Fibroblast of skin of scalp (primary cell): ENCODE measurements at places on chromosomes 1 and 21.
A peak's percentile ranks its signal among the peaks of the same experiment; 100 is the strongest.

GRCh38 chr21:16216288-16216962 is 486.6 kb downstream of the USP25 start:
- DNase-seq = no peak

DNA sequence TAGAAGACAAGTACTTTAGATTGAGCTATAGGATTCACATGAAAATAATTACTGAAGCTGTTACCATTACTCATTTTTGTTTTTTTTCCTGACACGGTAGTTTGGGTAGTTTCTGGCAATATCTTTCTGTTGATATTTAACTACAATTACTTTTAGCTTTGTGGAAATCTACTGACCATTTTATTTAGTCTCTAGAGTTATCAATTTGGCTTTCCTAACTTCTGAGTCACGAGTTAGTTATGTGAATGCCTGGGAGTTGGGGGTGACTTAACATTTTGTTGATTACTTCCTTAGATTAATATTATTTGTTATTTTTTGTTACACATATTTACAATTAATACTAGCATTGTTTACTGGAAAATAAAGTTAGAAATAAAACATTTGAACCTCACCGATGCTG is 160.6 kb downstream of the HMCN1 start:
- peak; percentile 47 for DNase-seq

DNA sequence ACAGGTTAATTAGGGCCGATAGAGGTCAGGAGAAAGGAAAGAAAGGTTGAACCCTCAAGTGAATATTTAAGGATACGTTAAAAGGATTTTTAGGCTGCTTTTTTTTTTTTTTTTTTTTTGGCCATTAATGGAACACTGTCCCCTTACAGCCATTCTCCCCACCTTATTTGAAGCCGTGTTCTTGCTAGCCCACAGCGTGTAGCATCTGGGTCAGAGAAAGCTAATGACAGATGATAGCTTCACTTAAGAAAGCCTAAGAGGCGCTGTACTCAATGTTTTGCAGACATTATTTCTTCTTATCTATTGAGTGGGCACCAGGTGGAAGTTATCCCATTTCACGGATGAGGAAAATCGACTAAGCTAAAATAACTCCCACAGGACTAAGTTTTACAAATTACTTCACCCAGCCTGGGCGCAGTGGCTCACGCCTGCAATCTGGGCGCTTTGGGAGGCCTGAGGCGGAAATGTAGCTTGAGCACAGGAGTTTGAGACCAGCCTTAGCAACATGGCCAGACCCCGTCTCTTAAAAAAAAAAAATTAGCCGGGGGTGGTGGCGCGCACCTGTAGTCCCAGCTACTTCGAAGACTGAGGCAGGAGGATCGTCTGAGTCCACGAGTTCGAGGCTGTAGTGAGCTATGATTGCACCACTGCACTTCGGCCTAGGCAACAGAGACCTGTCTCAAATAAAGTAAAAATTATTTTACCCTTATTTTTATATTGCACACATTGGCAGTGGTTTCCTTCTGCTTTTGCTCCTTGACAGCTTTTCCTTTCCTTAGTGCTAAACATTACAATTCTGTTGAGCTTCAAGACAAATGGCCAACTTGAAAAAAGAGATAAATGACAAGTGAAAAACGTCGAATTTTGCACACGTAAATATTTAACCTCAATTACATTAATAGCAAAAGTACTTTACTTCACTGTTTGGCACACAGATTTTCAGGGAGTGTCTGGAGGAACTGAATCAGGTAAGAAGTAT is 1.1 kb upstream of the PHTF1 start:
- DNase-seq = no peak

- DNase-seq = peak; percentile 96
Measured at GRCh38 chr1:68173936-68174737, 58.2 kb downstream of the WLS start.

DNA sequence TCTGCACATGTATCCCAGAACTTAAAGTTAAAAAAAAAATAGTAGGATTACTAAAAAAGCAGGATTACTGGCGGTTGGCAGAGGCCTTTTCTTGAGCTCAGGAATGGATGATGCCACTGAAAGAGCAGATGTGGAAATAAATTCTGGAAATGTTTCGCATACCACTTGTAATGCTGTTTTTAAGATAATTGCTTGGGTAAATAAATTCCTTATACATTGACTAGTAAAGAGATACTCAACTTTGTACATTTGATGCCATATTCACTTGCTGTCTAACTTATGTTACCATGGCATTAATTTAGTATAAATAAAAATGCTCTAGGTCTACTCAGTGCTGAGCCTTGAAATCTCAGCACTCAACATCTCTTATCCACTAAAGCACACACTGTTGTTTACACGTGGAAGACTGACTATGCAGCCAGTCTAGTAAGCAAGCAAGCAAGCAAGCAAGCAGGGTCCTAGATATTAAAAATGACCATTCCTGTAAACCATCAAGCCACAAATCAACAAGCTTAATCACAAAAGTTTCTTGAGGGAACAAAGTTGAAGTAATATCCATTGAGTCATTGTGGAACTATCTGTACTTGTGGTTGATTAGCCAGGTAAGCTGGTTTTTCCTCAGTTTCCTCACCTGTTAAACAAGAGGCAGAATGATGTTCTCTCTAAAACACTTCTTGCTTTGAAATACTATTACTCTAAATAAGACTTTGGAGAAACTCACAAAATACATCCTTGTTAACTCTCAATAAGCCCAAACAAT is 1.7 kb upstream of the RASAL2 start:
- DNase-seq = peak; percentile 91

DNA sequence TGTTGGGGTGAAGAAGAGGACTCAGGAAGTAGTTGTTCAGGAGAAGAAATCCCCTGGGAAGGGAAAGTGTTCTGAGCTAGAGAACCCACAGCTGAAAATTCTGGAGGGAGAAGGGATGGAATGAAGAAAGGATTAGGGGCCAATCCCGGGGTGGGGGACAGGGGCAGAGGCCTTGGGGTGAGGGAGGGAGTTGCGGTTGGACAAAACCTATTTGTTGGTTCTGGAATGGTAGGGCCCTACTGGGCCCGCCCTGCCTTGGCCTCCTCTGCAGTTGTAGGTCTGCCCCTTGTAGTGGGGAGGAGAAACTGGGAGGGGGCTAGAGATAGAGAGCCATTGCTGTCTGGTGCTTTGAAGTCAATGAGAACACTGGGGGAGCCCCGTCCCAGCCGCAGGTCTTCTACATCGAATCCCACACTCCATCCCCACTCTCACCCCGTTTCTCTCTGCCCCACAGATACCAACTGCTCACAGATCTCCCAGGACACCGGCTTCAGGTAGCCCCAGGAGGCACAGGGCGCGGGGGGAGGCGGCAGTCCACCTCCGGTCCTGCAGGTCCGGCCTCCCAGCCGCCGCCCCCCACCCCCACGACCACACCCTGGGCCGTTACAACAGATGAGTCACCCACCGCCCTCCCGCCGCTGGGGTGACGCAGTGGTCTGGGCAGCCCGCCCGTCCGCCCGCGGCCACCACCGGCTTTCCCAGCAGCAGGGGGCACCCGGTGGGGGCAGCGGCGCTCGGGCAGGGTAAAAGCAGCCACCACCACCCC is 1.1 kb downstream of the TAGLN2 start:
- peak; percentile 94 for DNase-seq

DNA sequence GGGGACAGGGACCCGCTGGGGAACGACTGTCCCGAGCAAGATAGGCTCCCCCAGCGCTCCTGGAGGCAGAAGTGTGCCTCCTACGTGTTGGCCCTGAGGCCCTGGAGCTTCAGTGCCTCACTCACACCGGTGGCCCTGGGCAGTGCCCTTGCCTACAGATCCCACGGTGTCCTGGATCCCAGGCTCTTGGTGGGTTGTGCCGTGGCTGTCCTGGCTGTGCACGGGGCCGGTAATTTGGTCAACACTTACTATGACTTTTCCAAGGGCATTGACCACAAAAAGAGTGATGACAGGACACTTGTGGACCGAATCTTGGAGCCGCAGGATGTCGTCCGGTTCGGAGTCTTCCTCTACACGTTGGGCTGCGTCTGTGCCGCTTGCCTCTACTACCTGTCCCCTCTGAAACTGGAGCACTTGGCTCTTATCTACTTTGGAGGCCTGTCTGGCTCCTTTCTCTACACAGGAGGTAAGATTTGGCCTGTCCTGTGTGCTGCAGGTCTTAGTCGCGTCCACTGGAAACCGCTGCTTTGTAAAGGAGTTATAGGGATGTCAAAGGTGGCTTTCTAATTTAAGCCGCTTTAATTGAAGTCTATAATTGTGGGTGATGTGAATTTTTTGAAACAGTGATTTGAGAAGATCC is 717 bp downstream of the UBIAD1 start:
- no peak for DNase-seq

DNA sequence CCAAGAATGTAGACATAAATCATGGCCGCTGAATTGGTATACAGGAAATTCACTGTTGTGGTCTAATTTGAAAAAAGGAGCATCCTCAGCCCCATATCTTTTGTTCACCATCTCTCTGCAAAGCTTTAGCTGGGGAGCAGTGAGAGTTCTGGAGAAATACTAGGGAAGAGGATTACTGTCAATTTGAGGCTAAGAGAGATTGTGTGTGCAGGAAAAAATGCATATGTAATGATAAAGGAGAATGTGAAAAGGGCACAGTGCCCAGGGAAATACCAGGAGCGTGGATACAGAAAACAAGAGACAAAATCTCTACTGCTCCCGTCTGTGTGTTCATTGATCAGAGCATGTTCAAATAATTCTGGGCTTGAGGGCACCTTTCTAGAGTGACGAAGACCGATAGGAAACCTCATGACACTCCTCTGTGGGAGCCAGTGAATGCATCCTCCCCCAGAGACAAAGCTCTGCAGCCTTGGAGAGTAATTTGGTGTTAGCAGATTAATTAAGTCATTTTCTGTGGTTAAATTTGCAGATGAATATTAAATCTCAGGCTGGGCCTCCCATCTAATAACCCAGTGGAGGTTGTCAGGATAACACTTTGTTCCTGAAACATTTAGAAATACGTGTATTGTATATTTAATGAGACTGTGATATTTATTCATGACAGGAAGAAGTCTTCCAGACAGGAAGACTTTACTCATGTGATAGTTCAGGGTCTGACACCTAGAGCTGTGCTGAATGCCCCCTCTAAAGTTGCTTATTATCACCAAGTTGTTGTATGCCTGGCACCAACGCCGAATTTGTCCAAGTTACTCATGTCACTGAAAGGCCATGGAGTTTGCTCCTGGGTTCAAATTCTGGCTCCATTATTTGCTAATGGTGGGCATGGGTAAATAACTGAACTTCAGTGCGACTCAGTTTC is 287.3 kb upstream of the SGIP1 start:
- peak; percentile 38 for DNase-seq

- no peak for DNase-seq
Measured at GRCh38 chr1:236009191-236009590, 55.7 kb downstream of the NID1 start.

GRCh38 chr21:45355573-45355972 is 49.4 kb upstream of the COL18A1 start:
- DNase-seq = no peak
